Right lobe of liver (tissue), 6 donors: ENCODE measurements at places on chromosomes 3 and 15. TPM values are rescaled to one million over a fixed set of nuclear protein-coding genes. Genes with fewer than 3 reads are reported as not detected.

Gene C3orf85
- total RNA-seq: 12.6 TPM

Gene CHRFAM7A
- not detected for total RNA-seq

Gene CAND2
- 1.2 TPM for total RNA-seq

Gene HACD2
- 27.4 TPM for total RNA-seq

Gene AMIGO3
- 0.29 TPM for total RNA-seq

Gene RGMA
- 0.20 TPM for total RNA-seq

Gene GOLGA8T
- total RNA-seq: not detected

Gene RAB43
- total RNA-seq: 67.2 TPM

Gene ZCWPW2
- total RNA-seq: not detected

Gene SLC22A13
- 0.35 TPM for total RNA-seq

Gene GOLGA6L7
- not detected for total RNA-seq

Gene SLMAP
- 24.8 TPM for total RNA-seq

Gene CILP
- total RNA-seq: 0.81 TPM

Gene DPPA4
- total RNA-seq: 1.3 TPM

Gene CAMKV
- not detected for total RNA-seq

Gene HTR3E
- not detected for total RNA-seq
